Activated CD4-positive, alpha-beta memory T cell treated with anti-CD3 and anti-CD28 coated beads, Interleukin-2, amount 10 ng/mL, durations not matched to agents 7 days and 5 days (primary cell): ENCODE measurements at places on chromosomes 11 and 22.

- DNase-seq: no peak
These were observed 108.2 kb upstream of the OR4B1 start for GRCh38 chr11:48108231-48109045.

GRCh38 chr11:1707751-1708150, 10.8 kb downstream of the KRTAP5-6 start:
- DNase-seq: no peak

DNA sequence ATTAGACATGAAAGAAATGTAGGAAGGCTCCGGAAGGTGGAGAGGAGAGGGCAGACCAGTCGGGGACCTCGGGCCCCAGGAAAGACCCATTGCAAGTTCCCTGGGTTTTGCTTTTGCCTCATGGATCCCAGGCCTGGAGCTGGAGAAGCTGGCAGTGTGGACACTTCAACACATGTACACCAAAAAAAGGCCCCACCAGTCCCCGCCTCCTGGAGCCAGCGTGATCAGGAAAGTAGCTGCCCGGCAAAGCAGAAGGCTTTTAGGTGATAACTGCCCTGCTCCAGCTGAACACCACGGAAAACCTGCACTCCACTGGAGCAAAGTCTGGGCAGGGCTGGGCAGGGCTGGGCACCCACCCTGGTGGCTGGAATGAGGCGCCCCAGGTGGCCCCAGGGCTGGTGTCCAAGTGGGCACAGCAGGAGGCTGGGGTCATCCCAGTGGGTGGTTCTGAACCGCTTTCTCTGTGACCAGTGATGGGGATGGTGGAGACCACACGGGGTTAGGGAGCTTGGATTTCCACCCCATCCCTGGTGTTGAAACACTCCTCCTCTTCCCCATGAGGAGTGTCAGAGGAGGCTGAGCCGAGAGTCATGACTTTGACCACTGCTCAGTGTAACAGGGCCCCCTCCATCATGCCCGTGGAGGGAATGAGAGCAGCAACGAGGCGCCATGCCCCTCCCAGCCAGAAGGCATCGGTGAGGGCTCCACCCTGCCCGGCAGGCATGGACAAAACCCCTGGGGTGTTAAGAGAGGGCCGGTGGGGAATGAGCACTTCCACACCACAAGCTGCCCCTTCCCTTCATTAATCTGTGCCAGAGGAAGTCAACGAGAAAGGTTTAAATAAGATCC, 16.9 kb upstream of the MUC5AC start:
- DNase-seq: peak; percentile 9

- no peak for DNase-seq
These were observed 397 bp downstream of the OR52N2 start for GRCh38 chr11:5809122-5809519.

GRCh38 chr11:63369165-63369970, at the start of gene SLC22A9:
Gene SLC22A9 (plus strand): TSS chr11:63369785. CDS start chr11:63370057, 272 bp downstream.
- no peak for DNase-seq

GRCh38 chr11:76667856-76668255, 2.7 kb downstream of the LRRC32 start:
- no peak for DNase-seq

GRCh38 chr22:50262460-50262911, 1.0 kb upstream of the MAPK12 start:
- DNase-seq: no peak

GRCh38 chr22:32723643-32724042, 77.9 kb upstream of the TIMP3 start:
- DNase-seq: peak; percentile 63

DNA sequence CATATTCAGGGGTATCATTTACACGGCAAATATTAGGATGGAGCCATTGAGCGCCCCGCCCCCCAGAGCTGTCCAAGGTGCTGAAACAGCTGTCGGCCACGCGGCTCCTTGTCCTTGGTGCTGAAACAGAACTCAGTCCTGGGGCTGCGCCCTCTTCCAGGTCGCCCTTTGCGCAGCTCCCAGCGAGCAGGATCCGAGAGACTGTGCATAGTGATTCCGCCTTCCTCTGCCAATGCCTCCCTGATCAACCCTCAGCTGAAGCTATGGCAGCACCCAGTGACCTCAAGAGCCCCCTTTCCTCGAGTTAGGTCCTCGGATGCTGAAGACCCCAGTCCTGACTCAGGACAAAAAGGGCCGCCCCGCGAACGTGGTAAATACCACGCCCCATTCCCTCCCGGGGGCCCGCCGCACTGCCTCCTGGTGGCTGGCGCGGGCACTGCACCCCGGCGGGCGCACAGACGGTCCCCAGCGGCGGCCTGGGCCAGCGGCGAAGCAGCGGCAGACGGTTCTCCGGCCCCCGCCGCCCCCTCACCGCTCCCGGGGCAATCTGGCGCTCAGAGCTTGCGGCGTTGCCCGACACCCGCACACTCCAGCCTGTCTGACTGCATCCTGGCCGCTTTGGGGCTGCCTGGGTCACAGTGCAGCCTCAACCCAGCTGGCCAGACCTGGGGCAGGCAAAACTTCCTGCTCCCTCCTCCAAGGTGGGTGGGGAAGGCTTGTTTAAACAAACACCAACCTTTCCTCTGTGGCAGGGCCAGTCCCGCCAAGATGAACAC, 13.4 kb downstream of the SYT7 start:
- DNase-seq: peak; percentile 80

- DNase-seq: no peak
These were observed 134.2 kb downstream of the LDLRAD3 start for GRCh38 chr11:36077886-36078685.

- no peak for DNase-seq
These were observed 31.0 kb downstream of the CECR2 start for GRCh38 chr22:17400305-17400704.

GRCh38 chr11:10693509-10694081, at the start of gene IRAG1:
Gene IRAG1 (minus strand): TSS chr11:10693755. CDS start chr11:10693602, 153 bp downstream.
- DNase-seq: no peak

DNA sequence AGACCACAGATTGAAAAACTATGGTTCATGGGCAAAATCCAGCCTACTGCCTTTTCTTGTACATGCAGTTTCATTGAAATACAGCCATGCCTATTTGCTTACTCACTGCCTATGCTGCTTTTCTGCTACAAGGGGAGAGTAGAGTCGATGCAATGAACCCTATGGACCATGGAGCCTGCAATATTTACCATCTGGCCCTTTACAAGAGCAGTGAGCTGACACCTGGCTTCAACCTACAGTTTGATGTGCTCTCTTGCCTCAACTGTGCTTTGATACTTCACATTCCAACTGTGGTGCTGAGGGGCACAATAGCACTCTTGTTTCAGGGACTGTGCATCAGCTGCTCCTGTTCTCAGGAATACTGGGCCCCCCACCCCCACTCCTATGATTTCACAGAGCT, 239.5 kb upstream of the SORL1-AS1 start:
- no peak for DNase-seq
